Skeletal muscle tissue (tissue), 5 donors: ENCODE measurements at places on chromosomes 4 and X. TPM values are rescaled to one million over a fixed set of nuclear protein-coding genes. Genes with fewer than 3 reads are reported as not detected.

The CXorf49 gene
- not detected for total RNA-seq

The SLC6A14 gene
- total RNA-seq: not detected

The MAGEA10 gene
- not detected for total RNA-seq

The PDGFRA gene
- 118 TPM for total RNA-seq

The TLL1 gene
- total RNA-seq: 2.6 TPM

The CFI gene
- 5.7 TPM for total RNA-seq

The ZNF711 gene
- total RNA-seq: 15.7 TPM

The PABPC5 gene
- 6.3 TPM for total RNA-seq
